ENCODE measurements at places on chromosomes 13 and 19. TPM values are rescaled to one million over a fixed set of nuclear protein-coding genes. Genes with fewer than 3 reads are reported as not detected.

Gene POLR2E
- 170 TPM for total RNA-seq

Gene VAV1
- 161 TPM for total RNA-seq

Gene TGFB1
- 157 TPM for total RNA-seq

Gene LSM4
- 125 TPM for total RNA-seq

Gene CPB2
- total RNA-seq: not detected

Gene DUXA
- not detected for total RNA-seq

Gene RNF17
- not detected for total RNA-seq

Gene ZNF429
- total RNA-seq: 4.3 TPM

Gene ZNF540
- 0.93 TPM for total RNA-seq

Gene MYADM
- 100 TPM for total RNA-seq

Gene ZNF813
- 3.1 TPM for total RNA-seq

Gene FSD1
- 22.0 TPM for total RNA-seq

Gene FCER2
- not detected for total RNA-seq

Gene GGN
- 0.27 TPM for total RNA-seq

Gene APOC4
- total RNA-seq: not detected

Gene ZNF446
- total RNA-seq: 9.3 TPM

Gene URAD
- total RNA-seq: not detected

Gene GJA3
- total RNA-seq: 0.05 TPM

Gene ZNF99
- total RNA-seq: not detected

Gene SHISA7
- total RNA-seq: not detected

Gene S1PR2
- 8.8 TPM for total RNA-seq

Gene KIR2DL3
- 0.34 TPM for total RNA-seq

Gene DAPK3
- total RNA-seq: 42.6 TPM

Gene DCT
- total RNA-seq: 0.61 TPM

Gene SLC25A41
- 0.44 TPM for total RNA-seq

Gene ADGRE2
- 2.3 TPM for total RNA-seq

Gene FOXA3
- total RNA-seq: not detected

Gene MRPL57
- 21.1 TPM for total RNA-seq

Gene IGFL2
- total RNA-seq: not detected

Gene ZNF724
- 10.1 TPM for total RNA-seq

Gene CYP4F8
- total RNA-seq: not detected

Gene THSD1
- total RNA-seq: 0.49 TPM

Gene VRK3
- total RNA-seq: 73.2 TPM

Gene B3GNT8
- 1.1 TPM for total RNA-seq

Gene UNC13A
- total RNA-seq: not detected

Gene FREM2
- 0.15 TPM for total RNA-seq

Gene ZNF729
- not detected for total RNA-seq

Gene ZNF536
- not detected for total RNA-seq

Gene CEACAM16
- not detected for total RNA-seq

Gene OLFM4
- not detected for total RNA-seq

Gene FCAR
- total RNA-seq: not detected

Gene IRGC
- not detected for total RNA-seq

Gene RUVBL2
- 96.1 TPM for total RNA-seq

Gene CEACAM18
- not detected for total RNA-seq

Gene EPS8L1
- 4.1 TPM for total RNA-seq

Gene ZNF578
- 0.22 TPM for total RNA-seq

Gene NLRP9
- total RNA-seq: not detected

Gene EFNA2
- total RNA-seq: not detected

Gene ZNF528
- total RNA-seq: 14.1 TPM

Gene LYPD3
- total RNA-seq: 0.85 TPM

Gene RBM26
- total RNA-seq: 72.0 TPM

Gene ADGRE3
- total RNA-seq: not detected
